Hepatocyte (in vitro differentiated cells): ENCODE measurements at places on chromosomes 5 and 9. TPM values are rescaled to one million over a fixed set of nuclear protein-coding genes. Genes with fewer than 3 reads are reported as not detected.

The PKN3 gene
- 3.7 and 9.4 TPM in 2 replicates for polyA plus RNA-seq

The FOXD4L5 gene
- polyA plus RNA-seq: 0.05 and 0.09 TPM in 2 replicates

The MEGF10 gene
- polyA plus RNA-seq: 1.1 and 1.7 TPM in 2 replicates

The OR1L1 gene
- not detected in 2 replicates for polyA plus RNA-seq

The C9 gene
- 0.38 and 0.79 TPM in 2 replicates for polyA plus RNA-seq

The XRCC4 gene
- polyA plus RNA-seq: 12.7 and 13.8 TPM in 2 replicates

The LAMC3 gene
- polyA plus RNA-seq: 43.4 and 49.9 TPM in 2 replicates

The FOXI1 gene
- not detected in 2 replicates for polyA plus RNA-seq

The DNLZ gene
- polyA plus RNA-seq: 24.3 and 25.3 TPM in 2 replicates

The FAM221B gene
- polyA plus RNA-seq: 0.26 TPM in 1 of 2 replicates, not detected in the other

The FOXD4 gene
- polyA plus RNA-seq: 0.11 and 0.24 TPM in 2 replicates

The CDO1 gene
- 8.4 and 17.5 TPM in 2 replicates for polyA plus RNA-seq

The SOHLH1 gene
- polyA plus RNA-seq: not detected in 2 replicates

The ROPN1L gene
- polyA plus RNA-seq: not detected in 2 replicates

The ADAMTSL2 gene
- 1.5 and 2.3 TPM in 2 replicates for polyA plus RNA-seq

The PCAT7 gene
- 9.6 and 11.3 TPM in 2 replicates for polyA plus RNA-seq

The HBEGF gene
- polyA plus RNA-seq: 6.7 and 7.9 TPM in 2 replicates

The PGM5 gene
- 2.5 and 4.0 TPM in 2 replicates for polyA plus RNA-seq

The CTSL gene
- polyA plus RNA-seq: 328 and 341 TPM in 2 replicates

The REEP5 gene
- polyA plus RNA-seq: 199 and 208 TPM in 2 replicates

The SURF4 gene
- polyA plus RNA-seq: 294 and 360 TPM in 2 replicates

The HRH2 gene
- 2.2 and 2.4 TPM in 2 replicates for polyA plus RNA-seq

The MCTP1 gene
- polyA plus RNA-seq: 1.1 and 1.3 TPM in 2 replicates

The PCDHB4 gene
- polyA plus RNA-seq: 0.29 and 0.94 TPM in 2 replicates

The CCDC112 gene
- 4.2 TPM in 2 replicates for polyA plus RNA-seq

The CAMK4 gene
- polyA plus RNA-seq: 0.64 and 1.0 TPM in 2 replicates

The SNCAIP gene
- 7.1 and 11.4 TPM in 2 replicates for polyA plus RNA-seq

The PTTG1 gene
- 37.0 and 49.2 TPM in 2 replicates for polyA plus RNA-seq

The FGFR4 gene
- 75.6 and 94.3 TPM in 2 replicates for polyA plus RNA-seq

The GRXCR2 gene
- polyA plus RNA-seq: 0.39 TPM in 1 of 2 replicates, not detected in the other

The PCDHGA8 gene
- 0.28 and 0.53 TPM in 2 replicates for polyA plus RNA-seq
